ENCODE measurements at places on chromosomes 11 and 22. TPM values are rescaled to one million over a fixed set of nuclear protein-coding genes. Genes with fewer than 3 reads are reported as not detected.

The TSGA10IP gene
- not detected for total RNA-seq

The GNAZ gene
- 13.7 TPM for total RNA-seq

The MDK gene
- total RNA-seq: 93.3 TPM

The OR52H1 gene
- not detected for total RNA-seq
